ENCODE measurements at places on chromosomes 1 and 21. TPM values are rescaled to one million over a fixed set of nuclear protein-coding genes. Genes with fewer than 3 reads are reported as not detected.

GRCh38 chr1:201006450-201006849, 17.1 kb downstream of the KIF21B start:
- no peak for DNase-seq

DNA sequence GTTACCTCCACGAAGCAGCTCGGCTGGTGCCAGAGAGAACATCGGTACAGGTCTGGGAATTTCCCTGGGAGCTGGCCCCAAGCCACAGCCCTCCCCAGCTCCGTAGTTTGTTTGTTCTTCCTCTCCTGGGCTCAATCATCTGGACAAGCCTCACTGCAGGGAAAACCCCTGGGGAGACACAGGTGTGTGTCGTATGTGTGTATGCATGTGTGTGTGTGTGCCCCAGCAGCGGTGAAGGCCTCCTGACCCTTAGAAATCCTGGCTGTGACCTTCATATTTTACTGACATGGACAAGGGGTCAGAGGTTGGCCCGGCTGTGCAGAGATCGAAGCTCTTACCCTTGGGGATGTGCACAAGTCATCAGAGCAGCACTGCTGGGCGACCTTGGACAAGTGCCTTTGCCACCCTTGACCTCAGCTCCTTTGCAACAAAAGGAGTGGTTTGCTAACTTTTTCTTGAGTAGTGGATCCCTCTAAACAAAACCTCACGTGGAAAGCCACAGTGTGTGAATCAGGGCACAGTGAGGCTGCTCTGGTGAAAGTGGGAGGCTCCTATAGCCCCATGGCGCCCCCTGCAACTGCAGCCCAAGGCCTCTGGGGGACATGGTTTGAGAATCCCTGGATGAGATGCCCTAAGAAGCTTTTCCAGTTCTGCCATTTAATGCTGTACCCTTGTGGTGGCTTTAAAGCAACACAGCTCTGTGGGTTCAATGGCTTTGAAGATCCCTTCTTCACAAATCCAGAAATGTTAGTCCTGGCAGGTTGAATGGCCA, 12.3 kb upstream of the IL22RA1 start:
- no peak for DNase-seq

- DNase-seq, result no peak
These were observed 169.7 kb downstream of the PBX1 start for GRCh38 chr1:164728719-164729118.

DNA sequence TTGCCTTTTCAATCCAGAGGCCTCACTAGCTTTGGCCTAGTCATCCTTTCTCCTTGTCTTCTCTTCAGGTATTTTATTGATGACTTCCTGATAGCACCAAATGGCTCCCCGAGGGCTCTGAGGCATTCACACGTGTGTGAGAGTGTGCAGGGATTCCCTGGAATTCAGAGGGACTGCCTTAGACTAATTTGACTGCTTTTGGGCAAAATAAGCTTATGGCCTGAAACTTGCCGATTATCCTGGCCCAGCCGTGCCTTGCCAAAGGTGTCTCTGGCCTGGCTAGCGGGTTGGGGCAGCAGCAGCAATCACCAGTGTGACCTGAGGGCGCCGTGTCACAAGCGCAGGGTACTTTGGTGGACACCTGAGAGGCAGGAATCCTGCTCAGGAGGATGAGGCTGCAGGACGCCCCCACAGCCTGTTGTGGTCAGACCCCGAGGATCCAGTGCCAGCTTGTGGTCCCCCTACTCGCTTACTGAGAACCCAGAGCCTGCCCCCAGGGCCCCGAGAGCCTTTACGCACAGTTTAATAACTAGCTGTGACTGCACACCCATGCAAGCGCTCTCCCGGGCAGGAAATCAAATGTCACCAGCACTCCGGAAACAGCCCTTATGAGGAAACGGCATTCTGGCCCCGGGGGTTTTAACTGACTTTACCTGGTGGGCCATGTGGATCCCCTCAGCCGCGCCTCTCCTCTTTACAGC, 62.8 kb upstream of the PDE9A start:
- DNase-seq, result peak; percentile 70

GRCh38 chr21:46056450-46056903, 41.4 kb upstream of the COL6A2 start:
- DNase-seq, result peak; percentile 77

- DNase-seq, result no peak
These were observed 1145.6 kb downstream of the KCNT2 start for GRCh38 chr1:195462646-195463045.

CFHR4 gene
- not detected for total RNA-seq

SDC3 gene
- total RNA-seq, result 175 TPM

DNA sequence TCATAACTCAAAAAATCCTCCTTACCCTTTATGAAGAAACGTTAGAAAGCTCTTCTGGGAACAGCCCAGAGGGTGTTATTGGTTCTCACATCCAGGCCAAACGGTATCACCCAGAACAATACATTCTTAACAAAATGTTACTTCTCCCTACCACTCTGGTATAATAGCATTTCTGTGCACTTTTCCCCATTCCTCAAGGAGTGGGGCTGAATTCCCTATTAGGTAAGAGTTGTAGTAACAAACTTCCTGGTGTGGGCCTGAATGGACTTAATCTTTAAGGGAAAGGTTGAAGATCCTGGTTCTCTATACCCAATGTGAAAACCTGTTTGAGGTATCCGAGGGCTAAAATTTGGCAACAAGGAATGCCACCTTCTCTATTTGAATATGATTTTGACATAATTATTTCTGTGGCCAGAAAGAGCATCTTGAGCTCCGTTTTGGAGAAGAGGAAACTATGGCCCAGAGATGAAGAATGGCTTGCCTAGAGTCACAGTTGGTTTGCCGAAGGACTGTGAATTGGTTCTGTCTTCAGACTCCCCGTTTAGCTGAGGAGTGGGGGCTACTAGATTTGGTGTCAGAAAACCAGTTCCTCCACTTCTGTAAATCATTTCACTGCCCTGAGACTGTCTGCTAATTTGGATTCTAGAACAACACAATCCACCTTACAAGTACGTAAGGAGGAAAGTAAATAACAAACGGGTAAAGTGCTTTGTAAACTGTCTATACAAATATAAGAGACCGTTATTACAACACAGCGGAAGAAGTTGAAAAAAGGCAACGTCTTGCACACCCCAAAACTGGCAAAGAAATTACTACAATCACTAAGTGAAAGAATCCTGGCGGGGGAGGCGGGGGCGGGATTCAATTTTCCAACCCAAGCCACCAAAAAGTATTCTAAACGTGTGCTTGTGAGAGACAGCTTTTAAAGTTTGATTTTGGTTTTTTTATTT, 2.3 kb downstream of the ANP32E start:
- DNase-seq, result no peak

DNA sequence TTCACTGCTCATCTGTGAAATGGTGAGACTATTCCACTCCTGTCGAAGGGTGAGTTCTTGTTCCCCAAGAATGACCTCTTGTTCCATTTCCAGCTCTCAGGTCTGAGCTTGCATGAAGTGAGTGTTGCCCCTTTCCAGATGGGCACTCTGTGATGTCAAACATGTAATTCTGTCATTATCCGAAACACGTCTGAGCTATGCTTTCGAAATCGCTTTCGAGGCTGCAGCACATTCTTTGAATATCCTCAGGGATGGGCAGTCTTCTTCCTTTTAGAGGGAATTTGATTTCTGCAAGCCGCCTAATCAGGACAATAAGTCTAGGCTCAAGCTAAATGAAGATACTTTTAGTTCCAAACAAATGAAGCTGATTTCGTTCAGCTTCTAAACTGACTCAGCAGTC, 15.1 kb downstream of the NFASC start:
- DNase-seq, result no peak

- DNase-seq, result no peak
These were observed 41.6 kb upstream of the APP start for GRCh38 chr21:26212220-26212619.

DNA sequence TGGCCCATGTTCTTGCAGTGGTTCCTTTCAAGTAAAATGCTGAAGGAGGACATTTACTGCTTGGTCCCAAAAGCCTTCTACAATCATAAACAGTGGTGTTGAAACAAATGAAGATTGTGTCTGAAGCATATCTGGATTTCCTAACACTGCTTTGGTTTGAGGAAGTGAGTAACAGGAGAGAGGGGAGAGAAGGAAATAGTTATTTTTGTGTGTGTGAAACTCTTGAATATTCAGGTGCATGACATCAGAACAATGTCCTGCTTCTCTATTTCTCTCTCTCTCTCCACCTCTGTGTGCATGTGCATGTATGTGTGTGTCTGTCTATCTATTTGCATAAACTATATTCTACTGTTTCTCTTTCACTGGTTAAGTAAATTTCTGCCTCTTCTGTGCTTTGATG, 61.4 kb upstream of the TNFSF18 start:
- no peak for DNase-seq

GRCh38 chr1:205440476-205441317, 15.1 kb downstream of the BLACAT1 start:
- peak; percentile 86 for DNase-seq

GRCh38 chr1:61921435-61921834, 179.2 kb downstream of the PATJ start:
- DNase-seq, result no peak

PIK3CD gene
- 100 TPM for total RNA-seq

GRCh38 chr1:28535180-28535579, 17.7 kb upstream of the TRNAU1AP start:
- no peak for DNase-seq

DNA sequence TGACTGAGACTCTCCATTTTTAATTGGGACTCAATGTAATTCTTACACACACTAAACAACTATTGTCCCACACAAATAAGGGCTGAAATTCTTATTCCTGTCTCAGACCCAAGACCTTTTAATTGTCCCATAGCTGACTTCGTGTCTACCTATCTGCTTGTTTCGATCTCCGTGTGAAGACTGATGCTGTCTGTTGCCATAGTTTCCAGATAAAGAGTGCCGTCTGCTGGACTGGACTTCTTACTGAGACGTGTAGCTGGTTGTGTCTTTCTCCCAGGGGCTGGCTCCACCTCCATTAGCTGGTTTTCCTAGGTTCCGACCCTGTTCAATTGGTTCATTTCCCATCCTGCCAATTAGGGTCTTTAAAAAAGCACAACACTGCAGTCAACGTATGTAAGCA, 235.3 kb upstream of the PLXNA2 start:
- DNase-seq, result no peak

C1orf210 gene
- total RNA-seq, result not detected

DNA sequence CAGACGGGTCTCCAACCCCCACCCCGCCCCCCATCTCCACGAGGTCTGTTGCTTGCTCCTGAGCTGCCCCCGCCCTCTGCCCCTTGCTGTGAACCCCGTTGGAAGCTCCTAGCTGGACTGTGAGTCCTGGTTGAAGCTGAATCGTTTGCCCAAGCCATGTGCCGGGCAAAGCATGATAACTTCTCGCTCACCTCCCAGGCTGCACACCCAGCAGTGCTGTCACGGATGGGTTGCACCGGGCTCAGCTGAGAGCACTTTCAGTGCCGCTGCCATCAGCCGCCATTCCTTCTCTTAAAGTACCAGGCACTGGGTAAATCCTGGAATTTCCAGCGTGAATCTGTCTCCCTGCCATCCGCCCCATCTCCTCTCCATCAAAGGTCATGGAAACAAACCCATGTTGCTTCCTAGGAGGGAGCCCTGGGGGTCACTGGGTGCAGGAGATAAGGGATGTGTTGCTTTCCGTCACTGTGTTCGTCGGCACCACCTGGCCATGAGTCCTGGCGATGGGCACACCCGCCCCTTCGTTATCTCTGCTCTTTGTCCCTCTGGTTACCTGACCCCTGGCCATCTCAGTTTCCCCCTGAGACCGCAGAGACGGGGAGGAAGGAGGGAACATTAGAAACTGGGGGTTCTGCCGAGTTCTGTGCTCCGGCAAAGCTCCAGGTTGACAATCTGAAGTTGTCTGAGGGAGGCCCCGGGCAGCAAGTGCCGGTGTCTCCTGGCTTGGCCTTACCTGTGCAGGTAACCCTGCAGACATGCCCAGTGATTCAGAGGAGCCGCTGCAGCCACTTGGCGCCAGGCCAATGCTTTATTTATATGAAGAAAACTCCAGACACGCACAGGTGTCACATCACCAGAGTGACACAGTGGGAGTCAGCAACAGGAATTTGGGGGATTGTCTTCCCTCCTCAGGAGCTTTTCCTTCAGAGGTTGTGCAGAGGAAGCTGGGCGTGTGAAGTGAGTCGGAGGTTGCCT, 2.7 kb downstream of the PDE9A start:
- peak; percentile 64 for DNase-seq

GRCh38 chr1:156926175-156926574, 5.7 kb downstream of the LRRC71 start:
- DNase-seq, result no peak

FAM131C gene
- 0.47 TPM for total RNA-seq

ZNF124 gene
- total RNA-seq, result 34.3 TPM

DNA sequence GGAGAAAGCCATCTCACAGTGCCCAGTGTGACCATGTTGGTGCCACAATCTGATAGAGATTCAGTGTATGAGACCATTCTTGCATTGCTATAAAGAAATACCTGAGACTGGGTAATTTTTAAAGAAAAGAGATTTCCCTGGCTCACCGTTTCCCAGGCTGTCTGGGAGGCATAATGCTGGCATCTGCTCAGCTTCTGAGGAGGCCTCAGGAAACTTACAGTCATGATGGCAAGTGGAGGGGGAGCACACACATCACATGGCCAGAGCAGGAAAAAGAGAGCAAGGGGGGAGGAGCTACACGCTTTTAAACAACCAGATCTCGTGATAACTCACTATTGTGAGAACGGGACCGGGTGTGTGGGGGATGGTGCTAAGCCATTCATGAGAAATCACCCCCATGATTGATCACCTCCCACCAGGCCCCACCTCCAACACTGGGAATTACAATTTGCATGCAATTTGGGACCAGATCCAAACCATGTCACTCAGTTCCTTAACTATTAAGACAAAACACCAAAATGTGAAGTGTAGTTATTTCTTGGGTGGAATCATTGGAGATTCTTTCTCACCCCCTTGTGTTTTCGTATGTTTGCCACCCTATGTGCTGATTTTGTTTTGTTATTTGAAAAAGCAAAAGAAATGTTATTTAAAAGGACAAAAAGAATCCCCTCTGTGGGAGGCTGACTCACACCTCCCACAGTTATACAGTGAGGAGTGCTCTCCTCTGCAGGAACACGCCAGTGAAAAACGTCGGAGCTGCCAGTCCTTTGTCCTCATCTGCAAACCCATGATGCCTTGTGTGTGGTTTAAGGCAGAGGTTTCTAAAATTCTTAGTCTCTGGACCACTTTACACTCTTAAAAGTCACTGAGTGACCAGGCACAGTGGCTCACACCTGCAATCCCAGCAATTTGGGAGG, 46.9 kb upstream of the IFNLR1 start:
- no peak for DNase-seq

AUNIP gene
- not detected for total RNA-seq

DNA sequence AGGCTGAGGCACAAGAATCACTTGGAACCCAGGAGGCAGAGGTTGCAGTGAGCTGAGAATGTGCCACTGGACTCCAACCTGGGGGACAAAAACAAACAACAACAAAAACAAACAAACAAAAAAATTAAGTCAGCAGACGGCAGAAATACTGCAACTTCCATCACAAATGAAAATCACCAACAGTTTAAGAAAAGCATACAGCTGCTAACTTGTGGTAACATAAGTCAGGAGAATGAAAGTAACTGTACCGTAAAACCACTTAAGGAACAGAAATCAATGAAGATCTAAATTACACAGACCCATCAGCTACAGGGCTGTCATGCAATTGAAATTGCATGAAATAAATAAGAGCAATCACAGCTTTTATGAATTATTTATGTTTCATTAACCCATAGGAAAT, 25.0 kb downstream of the MCOLN2 start:
- no peak for DNase-seq

CD84 gene
- total RNA-seq, result 62.5 TPM

RABIF gene
- 9.2 TPM for total RNA-seq

All from spleen (tissue), 13 donors.